Activated naive CD4-positive, alpha-beta T cell treated with anti-CD3 and anti-CD28 coated beads for 36 hours (primary cell): ENCODE measurements at places on chromosomes 2 and 18.

DNA sequence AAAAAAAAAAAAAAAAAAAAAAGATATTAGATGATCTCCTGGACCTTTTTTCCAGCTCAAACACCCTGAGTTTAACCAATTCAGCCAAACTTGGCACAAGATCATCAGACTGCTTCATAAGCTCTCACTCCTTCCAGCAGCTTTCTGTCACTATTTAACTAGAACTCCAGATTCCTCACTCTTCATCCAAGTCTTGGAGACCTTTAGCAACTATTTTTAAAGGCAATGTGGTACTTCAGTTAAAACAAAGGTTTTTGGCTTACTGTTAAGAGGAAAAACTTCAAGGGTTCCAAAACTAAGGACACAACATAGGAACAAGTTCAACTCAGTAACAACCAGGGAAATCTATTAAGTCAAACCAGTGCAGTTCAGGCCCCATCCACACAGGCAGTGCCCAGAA lies 23.2 kb downstream of the LAMA1 start:
- DNase-seq, result no peak

DNA sequence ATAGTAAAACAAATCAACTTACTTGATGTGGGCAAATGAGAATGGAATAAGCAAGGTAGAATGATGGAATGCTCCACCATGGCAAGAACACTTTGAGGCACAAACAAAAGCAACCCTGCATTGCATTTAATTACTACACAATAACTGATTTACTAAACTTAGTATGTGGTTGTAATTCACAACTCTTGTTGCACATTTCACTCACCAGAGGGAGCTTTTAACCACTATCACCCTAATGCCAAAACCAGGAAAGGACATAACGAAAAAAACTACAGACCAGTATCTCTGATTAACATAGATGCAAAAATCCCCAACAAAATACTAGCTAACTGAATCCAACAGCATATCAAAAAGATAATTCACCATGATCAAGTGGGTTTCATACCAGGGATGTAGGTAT lies 659.8 kb downstream of the CPS1 start:
- no peak for DNase-seq

GRCh38 chr2:102736410-102737409 lies 25.1 kb upstream of the TMEM182 start:
- peak; percentile 83 for DNase-seq

- DNase-seq, result no peak
Measured at GRCh38 chr2:201208563-201209252, 25.8 kb downstream of the CASP10 start.

DNA sequence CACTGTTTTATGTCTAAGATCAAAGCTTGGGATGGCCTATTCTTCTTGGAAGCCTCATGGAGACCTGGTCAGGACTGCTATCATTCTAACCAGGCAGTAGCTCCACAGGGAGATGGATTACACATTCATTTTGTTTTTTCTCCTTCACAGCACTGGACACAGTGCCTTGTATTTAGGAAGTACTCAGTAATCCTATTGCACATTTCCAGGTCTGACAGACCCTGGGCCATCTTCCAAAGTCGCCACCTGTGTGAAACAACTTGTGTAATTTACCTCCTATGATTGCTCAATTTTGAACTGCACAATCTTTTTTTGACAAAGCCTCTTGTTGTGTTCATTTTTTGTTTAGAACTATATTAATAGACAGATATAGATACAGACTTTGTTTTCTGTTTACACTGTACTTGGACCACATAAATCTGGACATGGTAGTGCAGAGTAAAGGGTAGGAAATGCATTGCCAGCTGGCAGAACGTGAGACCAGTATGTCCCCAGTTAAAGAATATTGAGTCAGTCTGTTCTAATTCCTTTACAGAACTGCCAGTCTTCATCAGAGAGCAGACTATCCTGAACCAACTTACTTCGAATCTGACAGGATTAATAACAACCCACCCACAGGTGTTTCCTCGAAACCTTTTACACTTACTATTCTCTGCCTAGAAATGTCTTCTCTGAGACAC lies 277.8 kb upstream of the CYRIA start:
- no peak for DNase-seq

DNA sequence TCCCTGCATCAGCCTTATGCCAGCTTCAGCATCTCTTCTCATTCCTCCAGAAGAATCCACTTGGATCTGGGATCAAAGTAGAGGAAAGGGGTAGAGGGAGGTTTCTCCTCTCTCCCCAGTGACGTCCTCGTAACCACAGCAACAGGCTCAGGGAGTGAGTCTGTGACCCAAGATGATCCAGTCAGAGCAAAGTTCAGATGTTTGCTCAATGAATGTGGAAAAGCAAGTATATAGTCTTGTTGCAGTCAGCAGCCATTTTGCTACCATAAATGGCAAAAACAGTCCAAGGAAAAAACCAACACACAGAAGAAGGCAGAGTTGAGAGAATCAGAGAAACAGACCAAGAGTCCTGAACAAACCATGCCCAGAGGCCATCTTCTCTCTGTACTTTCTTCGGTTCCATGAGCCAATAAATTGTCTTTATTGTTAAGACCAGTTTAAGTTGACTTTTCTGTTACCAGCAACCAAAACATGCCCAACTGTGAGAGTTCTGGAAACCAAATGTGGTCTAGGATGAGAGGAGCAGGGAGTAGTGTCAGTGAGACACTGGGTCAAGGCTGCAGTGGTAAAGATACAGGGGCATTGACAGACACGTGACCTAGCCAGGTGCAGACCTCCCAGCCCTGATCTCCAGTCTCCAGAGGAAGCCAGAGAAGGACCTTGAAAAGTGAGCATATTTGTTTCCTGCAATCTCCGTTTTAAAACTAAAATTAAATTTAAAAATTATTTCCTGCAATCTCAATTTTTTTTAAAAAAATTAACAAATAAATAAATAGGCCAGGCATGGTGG lies 3.2 kb upstream of the CXCR1 start:
- no peak for DNase-seq

DNA sequence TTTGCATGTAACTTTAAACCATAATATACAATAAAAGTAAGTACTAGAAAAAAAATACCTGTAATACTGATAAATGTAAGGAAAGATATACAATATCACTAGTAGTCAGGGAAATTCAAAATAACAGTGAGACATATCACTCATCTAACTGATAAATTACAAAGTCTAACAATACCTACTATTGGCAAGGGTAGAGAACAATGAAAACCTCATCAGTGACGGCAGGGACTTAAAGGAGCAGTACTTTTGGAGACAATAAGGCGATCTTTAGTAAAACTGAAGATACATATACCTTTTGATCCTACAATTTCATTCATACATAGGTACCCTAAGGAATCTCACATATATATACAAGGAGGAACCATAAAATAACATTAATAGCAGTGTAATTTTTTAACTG lies 24.9 kb downstream of the C2orf76 start:
- no peak for DNase-seq

- DNase-seq, result no peak
Measured at GRCh38 chr2:24448797-24449196, 42.3 kb upstream of the NCOA1 start.

GRCh38 chr2:153811516-153811915 lies 60.2 kb upstream of the GALNT13 start:
- DNase-seq, result no peak

GRCh38 chr2:101812226-101812625 lies 114.7 kb downstream of the MAP4K4 start:
- no peak for DNase-seq

DNA sequence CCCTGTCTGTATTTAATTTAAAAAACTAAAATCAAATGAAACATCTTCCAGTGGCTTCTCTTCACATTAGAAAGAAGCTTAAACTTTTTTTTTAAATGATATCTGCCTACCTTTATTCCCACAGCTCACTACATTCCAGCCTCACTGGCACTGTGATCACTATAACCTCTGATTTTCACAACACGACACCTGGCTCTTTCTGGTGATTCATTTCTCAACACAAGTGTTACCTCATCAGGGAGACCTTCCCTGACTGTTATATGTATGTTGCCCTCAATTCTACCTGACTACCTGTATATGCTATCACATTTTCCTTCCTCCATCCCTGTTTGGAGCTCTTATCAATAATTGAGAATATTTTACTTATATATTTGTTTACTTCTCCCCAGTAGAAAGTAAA lies 76.6 kb downstream of the BAZ2B start:
- no peak for DNase-seq

- DNase-seq, result no peak
Measured at GRCh38 chr2:174024524-174025270, 59.5 kb upstream of the SP3 start.

GRCh38 chr2:201201371-201201770 lies 18.4 kb downstream of the CASP10 start:
- no peak for DNase-seq

- no peak for DNase-seq
Measured at GRCh38 chr18:11665587-11665986, 23.5 kb upstream of the GNAL start.

DNA sequence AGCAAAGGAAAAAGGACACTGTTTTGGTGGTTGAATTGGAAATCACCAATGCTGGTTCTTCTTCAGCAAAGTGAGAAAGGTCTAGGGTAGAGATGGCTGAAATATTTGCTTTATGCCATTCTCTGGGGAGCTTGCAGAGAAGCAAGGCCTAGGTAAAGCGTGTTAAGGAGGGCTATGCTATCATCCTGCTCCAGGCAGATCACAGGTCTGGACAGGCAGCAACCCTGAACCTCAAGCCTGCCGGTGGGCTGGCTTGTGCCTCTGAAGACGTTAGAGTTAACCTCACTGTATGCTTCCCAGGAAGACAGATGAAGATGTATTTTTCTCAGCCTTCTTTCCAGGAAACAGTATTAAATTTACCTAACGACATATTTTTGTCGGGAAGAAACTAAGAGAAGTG lies 138.5 kb upstream of the LYPD6 start:
- DNase-seq, result no peak

GRCh38 chr2:218081695-218082094 lies 12.6 kb downstream of the RUFY4 start:
- DNase-seq, result no peak

GRCh38 chr2:44443517-44443916 lies 81.8 kb downstream of the CAMKMT start:
- DNase-seq, result no peak

DNA sequence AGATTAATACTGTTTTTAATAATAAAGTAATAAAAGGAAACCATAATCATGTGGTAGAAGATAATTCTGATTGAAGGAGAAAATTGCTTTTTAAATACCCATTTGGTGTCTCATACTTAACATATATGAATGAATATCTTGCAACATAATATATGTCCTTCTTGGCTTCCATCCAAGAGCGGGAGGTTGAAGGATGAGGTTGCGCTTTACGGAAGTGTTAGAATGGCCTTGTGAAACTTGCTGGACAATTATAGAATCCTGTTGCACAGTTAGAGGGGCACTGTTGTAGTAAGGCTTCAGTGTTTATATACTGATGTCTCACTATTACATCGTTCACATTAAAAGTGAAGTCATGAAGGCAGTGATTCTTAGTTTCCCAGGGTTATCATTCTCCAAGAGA lies 9.4 kb downstream of the INSIG2 start:
- no peak for DNase-seq

- DNase-seq, result no peak
Measured at GRCh38 chr2:165610591-165611029, 141.1 kb downstream of the CSRNP3 start.

- DNase-seq, result no peak
Measured at GRCh38 chr2:234388591-234388990, 108.3 kb downstream of the ARL4C start.

GRCh38 chr2:73908689-73909652 lies 16.2 kb downstream of the ACTG2 start:
- no peak for DNase-seq

GRCh38 chr2:68412127-68412819 lies 47.2 kb downstream of the PLEK start:
- DNase-seq, result no peak

DNA sequence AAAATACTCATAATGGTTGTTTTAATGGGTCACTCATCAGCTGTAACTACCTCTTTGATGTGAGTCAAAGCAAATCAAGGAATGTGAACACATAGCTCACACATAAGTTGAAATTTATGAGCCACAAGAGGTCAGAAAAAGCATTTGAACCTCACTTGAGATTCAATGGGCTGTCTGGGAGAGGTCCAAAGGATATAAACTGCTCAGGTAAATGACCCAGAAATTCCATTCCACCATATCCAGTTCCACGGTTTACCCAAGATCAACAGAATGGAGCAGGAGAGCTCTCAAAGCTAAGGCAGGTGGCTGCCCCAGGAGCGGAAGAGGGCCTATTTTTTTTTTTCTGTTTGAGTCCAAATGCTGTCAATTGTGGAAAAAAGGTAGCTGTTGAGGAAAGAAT lies 464.1 kb downstream of the TNS1 start:
- no peak for DNase-seq

DNA sequence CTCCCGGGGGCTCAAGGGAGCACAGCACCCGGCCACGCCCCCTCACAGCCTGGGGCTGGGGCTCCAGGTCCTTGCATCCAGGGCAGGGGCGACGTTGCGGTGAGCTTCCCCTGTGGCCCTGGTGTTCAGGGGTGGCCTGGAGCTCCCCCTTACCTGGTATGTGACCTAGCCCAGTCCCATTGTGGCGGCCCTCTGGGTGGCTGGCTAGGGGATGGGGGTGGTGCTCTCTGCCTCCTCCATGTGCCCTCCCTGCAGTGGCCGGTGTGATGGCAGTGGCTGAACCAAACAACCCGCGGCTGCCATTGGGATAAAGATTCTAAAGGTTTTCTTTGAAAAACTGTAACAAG lies 288.3 kb downstream of the RDH14 start:
- DNase-seq, result no peak

DNA sequence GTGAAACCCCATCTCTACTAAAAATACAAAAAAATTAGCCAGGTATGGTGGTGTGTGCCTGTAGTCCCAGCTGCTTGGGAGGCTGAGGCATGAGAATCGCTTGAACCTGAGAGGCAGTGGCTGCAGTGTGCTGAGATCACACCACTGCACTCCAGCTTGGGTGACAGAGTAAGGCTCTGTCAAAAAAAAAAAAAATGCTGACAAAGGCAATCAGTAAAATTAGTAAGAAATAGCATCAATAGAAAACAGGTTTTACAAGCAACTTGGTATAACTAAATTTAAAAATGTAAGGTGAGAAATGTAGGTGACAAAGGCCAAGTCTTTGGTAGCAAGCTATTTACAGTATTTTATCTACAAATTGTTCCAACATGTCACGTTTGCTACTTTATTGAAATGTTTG lies 421.4 kb upstream of the RGPD4 start:
- no peak for DNase-seq

DNA sequence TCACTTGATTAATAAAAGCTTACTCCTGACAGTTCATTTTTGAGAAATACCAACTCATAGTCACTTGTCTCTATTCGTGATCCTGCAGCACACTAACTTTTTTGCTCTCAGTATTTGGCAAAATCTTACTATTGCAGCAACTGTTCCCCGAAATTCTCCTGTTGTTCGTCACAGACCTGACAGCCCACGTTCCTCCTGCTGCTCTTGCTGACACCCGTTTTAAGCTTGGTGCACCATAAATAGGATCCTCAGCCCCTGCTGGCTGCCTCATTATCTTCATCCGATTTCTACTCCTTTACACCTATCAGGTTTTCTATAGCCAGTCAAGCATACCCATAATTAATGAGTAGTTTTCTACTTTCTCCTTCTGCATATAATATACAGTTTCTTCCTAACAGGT lies 368.8 kb downstream of the PLCL1 start:
- no peak for DNase-seq
